ENCODE measurements at places on chromosomes 2 and 18.

DNA sequence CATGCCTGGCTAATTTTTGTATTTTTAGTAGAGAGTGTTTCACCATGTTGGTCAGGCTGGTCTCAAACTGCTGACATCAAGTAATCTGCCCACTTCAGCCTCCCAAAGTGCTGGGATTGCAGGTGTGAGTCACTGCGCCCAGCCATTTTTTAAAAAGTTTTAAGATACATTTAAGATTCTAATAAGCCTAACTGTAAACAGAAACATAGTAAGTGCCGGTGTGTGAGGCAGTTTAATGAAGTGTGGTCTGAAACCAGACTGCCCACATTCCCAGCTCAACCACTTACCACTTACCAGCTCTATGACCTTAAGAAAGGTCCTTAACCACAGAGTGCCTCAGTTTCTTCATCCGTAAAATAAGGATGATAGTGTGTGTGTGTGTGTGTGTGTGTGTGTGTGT lies 42.4 kb downstream of the TMEM237 start:
- no peak for DNase-seq

GRCh38 chr18:75277610-75277928 lies 67.0 kb downstream of the TSHZ1 start:
- DNase-seq = no peak

- DNase-seq = no peak
These were observed 41.4 kb upstream of the DTNB start for GRCh38 chr2:25714740-25715139.

DNA sequence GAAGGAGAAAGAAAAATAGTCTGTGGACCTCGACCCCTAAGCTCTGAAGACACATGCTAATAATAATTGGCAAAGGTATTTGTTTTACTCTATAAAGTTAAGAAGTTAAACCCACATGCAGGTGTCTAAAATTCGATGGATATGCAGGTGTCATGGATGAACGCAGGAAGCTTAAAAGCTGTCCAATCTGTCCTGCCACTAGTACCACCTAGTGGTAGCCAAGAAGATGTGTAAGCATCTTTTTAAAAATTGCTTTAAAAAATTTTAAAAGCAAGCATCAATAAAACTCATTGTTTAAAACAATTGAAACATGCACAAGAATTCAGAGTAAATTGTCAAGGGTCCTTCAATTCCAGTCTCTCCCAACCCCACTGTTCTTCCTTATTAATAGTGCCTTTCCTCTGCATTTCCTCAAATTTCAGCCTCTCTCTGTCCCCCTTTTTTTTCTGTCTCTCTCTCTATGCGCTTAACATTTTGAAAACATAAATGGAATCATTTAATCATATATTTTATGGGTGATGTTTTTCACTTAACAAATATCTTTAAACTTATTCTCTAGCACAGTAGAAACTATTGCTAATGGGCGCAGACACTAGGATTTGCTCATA lies 30.6 kb upstream of the PPP3R1 start:
- DNase-seq = no peak

DNA sequence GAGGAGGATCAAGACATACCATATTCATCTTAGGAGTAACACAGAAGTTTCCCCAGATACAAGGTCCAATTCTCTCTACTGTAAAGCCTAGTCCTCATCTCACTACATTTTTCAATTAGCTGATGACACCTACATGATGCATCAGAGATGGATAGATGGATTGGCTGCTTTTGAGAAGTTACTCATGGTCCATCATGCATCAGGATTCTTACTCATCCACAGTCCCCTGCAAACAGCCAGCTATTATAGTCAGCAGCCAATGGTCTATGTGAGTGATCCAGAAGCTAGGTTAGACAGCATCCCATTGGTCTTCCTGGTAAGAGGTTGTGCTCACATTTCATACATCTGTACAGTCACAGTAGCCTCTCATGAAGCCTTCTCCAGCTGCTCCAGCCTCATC lies 154.5 kb upstream of the NRP2 start:
- DNase-seq = no peak

DNA sequence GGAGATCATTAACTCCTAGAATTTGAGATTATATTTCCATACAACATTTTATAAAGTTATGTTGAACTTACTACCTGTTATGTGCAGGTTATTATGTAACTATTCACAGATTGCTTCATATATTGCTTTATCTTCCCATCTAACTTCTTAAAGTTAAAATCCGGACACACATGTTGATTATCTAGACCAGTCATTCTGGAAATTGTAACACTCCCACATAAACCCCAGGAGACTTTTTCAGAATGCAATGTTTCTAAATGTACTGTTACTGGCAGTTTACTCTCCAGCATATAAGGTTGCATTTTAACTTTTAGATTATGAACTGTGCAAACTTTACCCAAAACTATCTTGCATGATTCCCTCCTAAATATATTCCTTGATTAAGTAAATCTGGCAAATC lies 70.5 kb upstream of the FAM117B start:
- DNase-seq = no peak

- DNase-seq = no peak
These were observed 248.5 kb downstream of the TPGS2 start for GRCh38 chr18:36580266-36580665.

DNA sequence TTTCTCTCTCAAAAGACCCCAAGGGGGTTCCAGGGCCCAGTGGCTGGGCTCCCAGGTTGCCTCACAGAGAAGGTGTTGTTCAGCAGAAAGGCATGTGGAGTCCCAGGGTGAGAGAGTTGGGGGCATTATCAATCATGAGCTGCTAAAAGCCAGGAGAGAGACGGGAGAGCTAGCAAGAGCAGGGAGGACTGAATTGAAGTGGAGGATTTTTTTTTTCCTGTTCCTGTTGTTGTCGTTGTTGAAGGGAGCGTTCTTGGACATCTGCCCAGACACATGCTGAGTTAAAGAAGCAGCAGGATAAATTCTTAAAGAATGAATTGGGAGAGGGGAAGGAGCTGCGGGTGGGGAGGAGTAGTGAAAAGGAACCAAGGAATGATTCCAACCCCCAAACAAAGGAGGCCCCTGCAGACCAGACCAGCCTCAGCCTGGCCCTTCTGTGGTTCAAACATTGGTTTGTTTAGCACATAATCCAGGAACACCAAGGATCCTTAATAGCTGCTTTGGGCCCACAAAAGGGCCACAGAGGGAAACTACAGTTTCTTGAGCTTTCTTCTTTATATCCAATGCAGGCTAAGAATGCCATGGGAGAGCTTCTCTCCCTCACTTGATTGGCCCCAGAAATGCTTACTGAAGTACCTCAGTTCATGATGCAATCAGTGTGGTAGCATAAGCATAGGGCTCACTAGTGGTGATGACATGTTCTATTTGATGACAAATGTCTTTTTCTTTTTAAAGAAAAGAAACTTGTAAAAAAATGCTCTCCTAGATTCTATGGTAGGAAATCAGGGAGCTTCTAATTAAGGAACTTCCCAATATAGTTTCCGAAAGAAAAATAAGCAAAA lies 146.0 kb downstream of the SETBP1 start:
- DNase-seq = no peak

GRCh38 chr2:174332217-174332963 lies 2.4 kb upstream of the SP9 start:
- no peak for DNase-seq

DNA sequence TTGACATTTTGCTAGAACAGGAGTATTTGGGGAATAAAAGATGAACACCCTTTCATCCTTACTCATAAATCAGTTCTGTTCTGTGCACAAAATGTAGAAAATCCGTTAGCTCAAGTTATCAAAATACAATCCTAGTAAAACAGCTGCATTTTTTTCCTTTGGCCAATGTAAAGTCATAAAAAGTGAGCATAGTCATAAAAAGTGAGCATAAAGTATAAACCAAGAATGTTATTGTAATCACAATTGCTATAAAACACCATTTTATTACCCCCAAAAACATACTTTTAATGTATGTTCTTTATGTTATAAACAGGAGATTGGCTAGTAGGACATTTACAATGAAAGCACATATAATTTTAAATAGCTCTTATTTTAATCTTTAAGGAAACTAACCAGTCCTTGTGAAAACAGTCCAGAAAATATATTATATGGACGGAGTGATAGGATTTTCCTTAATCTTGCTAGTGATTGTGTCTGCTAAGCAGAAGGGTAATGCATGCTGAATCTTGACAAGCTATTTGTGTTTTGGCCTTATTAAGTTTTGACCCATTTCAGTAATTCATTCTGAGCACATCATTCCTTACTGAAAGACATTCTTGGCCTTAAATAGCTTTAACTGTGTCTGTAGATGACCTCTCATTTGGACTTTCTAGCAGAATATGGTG lies 891.8 kb downstream of the DSC3 start:
- DNase-seq = no peak

- DNase-seq = no peak
These were observed 72.0 kb upstream of the FN1 start for GRCh38 chr2:215507836-215508235.

DNA sequence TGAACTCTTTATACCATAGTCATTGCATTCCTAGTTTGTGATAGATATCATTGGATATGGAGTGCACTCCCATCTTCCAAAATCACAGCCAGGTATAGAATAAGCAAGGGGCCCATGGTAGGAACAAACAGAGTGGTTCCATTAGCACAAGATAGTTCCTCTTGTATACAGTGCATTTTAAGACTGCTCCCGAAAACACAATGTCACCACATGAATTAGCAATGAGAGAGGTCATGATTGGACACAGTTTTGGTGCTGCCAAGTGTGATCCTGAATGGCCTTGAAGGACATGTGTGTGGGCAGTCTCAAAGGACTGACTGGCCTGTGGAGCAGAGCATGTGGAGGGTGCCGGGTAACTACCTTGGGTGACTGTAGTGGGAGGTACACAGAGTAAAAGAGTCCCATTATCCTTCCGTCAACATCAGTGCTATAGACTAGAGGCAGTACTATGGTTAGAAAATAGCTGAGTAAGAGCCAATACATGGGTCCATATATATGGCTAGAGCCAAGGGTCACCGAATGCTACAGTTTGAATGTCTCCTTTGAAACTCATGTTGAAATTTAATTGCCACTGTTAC lies 549.9 kb downstream of the DSC3 start:
- DNase-seq = no peak

GRCh38 chr2:38509314-38509946 lies 93.3 kb downstream of the HNRNPLL start:
- no peak for DNase-seq

DNA sequence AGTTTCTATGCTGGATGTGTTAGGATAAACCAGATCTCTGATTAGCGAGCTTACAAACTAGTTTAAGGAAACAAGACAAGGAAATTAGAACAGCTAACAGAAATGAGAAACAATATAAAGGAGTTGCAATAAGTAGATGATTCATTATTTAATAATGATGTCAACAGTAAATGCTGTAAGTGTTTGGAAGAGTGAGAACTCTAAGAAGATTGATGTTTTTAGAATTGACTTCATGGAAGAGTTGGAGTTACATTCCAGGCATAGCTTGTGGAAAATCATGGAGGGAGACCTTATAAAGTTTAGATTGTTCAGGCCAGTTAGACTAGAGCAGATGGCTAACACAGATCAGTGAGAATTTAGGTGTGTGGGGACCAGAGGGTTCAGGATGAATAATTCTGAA lies 32.6 kb downstream of the PPP1R1C start:
- no peak for DNase-seq

DNA sequence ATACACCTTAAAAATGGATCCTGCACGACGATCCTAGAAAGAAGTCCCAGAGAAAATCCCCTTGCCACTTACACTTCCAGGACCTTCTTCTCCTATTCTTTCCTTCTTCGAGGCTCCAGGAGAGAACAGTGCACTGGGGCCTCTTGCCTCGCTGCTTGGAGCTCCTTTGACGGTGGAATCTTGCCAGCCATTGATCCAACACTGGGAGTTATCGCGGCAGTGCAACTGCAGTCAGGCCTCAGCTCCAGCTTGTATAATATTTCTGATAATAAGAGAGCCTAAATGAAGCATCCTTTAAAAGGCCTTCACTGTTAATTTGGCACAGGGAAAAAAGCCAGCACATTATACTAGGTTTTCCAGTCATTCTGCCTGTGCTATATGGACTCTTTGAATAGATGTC lies 216.9 kb upstream of the PARD3B start:
- no peak for DNase-seq

DNA sequence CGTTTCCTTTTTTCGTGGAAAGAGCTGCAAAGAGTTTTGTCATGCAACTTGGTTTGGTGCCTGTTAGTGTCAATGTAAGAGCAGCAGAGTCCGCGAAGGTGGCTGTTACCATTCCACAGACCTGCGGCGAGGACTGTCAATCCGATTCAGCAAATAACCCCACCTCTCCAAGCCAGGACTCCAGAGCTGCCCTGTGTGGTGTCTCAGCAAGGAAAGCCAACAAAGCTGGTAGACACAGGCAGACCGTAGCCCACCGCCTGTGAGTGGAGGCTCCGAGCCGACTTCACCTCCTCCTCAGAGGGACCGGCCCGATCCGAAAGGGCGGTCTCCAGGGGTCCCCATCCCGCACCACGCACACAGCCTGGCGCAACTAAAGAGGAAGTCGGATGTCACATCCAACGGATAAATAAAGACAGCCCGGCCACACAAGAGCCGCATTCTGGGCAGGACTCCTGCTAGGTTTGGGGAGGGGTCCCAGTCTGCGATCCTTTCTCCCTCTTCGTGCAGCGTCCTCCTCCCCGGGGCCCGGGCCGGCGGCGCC lies 819 bp downstream of the ANKRD44 start:
- DNase-seq = peak; percentile 55

GRCh38 chr2:173644146-173644545 lies 289.5 kb downstream of the CDCA7 start:
- DNase-seq = no peak

- DNase-seq = no peak
These were observed 141.8 kb downstream of the GRB14 start for GRCh38 chr2:164479460-164479859.

GRCh38 chr2:120125195-120125594 lies 98.0 kb downstream of the TMEM185B start:
- no peak for DNase-seq

DNA sequence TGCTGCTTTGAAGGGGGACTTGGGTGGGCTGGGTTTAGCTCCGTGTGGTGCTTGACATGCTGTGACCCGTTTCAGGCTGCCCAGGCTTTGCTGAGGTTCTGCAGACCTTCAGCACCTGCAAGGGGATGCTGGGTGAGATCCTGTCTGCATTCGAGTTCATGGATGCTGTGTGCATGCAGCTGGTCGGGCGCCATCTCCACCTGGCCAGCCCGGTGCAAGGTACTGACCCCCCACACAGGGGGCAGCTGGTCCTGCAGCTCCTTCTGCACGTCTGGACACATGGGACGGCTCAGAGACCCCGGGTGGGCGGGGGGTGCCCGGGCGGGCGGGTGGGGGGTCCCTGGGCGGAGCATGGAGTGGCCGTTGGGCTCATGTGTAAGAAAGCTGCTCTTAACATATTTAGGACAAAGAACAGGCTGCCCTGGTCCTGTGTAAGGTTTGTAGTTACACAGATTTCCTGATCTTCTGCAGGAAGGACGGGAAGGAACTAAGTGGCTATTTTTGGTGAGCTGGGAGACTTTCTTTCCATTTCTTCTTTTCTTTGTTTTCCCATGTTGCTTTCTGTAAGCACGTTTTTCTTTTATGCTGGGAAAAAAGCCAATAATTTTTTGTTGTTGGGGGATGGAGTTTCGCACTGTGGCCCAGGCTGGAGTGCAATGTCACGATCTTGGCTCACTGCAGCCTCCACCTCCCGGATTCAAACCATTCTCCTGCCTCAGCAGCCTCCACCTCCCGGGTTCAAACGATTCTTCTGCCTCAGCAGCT lies 15.8 kb downstream of the D2HGDH start:
- DNase-seq = no peak

- no peak for DNase-seq
These were observed 120.0 kb downstream of the DOCK10 start for GRCh38 chr2:224922142-224922727.

Data from Peyer's patch (tissue), 4 donors.